Right cardiac atrium (tissue), 5 donors: ENCODE measurements at places on chromosomes 5 and 9.

GRCh38 chr5:54651482-54652076 is 134.0 kb downstream of the SNX18 start:
- peak; percentile 89 for DNase-seq

DNA sequence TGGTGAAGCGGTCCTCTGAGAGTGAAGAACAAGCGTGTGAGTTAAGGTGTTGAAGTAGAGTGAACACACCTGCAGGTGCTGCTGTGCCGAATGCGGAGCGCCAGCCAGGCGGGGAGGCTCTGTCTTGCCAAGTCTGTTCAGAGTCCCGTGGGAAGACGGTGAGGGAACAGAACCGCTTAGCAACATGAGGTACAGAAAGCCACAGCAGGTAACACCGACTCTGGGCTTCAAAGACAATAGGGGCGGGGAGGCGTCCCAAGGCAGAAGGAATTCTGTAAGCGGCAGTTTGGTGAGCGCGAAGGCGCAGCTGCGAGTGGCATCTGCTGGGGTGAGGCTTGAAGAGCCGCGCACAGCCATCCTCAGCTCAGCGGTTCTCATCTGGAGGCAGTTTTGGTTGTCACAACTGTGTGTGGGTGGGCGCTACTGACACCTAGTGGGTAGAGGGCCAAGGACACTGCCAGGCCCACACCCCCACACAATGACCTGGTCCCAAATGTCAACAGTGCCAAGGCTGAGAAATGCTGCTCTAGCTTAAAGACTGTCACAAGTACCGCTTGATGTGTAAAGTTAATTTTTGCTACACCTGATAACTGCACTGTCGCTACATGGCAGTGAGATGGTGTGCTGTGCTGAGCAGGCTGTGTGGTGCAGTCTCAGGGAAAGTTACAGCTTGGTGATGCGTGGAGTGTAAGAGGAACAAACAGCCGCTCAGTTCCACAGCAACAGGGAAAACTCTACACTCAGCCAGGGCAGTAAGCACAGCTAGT is 67.4 kb upstream of the TBC1D9B start:
- peak; percentile 29 for DNase-seq

DNA sequence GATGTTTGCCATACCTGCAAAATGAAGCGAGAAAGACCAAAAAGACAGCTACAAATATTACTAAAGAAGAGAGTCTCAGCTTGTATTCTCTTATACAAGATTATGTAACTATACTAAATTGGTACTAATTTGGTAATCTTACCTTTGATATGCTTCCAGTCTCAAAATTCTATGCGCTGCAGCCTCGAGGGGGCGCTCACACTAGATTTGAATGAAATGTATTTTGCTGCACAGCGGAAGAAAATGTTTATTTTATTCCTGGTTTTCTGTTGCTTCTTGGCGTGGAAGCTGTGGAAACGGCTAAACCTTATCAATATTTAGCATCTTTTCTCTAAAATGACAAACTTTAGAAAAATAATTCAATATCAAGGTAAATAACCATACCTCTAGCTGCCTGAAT is 267.0 kb upstream of the NUDT12 start:
- no peak for DNase-seq

DNA sequence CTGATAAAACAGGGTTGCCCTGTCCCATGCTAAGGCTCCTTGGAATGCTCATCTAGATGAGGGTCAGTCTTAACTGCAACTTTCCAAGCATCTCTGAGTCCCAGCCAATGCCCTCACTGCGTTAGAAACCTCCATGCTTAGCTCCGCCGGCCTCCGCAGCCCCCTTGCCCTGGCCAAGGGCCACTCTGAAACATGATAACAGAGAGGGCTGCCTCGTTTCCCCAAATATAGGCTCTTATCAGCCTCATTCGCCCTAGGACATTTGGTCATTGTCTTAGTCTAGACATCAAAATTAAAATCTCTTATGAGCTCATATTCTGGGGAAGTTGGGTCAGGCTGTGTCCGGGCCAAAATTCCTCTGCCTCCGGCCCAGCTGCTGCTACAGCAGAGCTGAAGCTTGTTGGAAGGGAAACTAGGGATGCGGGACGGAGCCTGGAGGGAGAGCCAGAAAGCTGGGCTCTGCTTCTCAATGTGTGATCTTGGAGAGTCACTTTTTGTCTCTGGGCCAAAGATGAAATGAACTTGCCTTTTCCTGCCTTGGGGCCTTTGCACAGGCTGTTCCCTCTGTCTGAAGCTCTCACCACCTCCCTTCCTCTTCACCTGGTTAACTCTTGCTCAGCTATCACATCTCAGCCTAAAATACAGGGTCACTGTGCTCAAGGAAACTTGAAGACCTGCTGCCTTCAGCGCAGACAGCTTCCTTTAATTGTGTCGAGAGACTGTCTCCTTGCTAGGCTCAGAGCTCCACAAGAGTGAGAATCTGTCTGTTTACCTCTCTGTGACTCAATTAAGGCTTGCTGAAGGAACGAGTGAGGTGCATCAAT is 191.3 kb downstream of the RGS3 start:
- DNase-seq, result peak; percentile 86

GRCh38 chr9:101527066-101527465 is 6.6 kb upstream of the RNF20 start:
- DNase-seq, result no peak

DNA sequence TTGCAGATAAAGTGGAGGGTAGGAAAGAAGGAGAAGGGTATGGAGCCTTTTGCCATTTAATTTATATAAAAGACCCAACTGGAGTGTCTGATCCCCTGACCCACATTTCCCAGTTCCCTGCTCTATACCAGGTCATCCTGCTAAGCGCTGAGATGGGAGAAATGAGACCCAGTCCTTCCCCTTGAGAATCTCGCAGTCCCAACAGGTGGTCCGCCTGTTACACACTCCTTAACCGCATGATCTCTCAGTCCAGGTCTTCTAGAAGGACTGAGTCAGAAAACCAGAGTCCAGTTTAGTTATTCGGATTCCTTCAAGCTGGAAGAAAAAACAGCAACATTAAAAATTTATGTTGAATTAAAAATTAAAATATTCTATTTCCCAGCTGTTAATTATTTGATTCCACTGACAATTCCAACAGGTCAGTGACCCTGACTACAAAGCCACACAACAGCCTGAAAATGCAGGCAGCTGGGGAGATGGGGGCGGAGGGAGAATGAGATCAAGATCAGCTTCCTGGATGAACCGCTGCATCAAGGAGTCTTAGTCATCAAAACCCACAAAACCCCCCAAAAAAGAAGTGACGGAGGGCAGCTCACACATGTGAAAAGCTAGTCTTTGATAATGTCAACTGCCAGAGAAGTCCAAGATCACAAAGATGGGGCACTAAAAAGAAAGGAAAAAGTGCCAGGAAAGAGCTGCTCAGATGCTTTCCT is 44.0 kb downstream of the GGTA1 start:
- no peak for DNase-seq

DNA sequence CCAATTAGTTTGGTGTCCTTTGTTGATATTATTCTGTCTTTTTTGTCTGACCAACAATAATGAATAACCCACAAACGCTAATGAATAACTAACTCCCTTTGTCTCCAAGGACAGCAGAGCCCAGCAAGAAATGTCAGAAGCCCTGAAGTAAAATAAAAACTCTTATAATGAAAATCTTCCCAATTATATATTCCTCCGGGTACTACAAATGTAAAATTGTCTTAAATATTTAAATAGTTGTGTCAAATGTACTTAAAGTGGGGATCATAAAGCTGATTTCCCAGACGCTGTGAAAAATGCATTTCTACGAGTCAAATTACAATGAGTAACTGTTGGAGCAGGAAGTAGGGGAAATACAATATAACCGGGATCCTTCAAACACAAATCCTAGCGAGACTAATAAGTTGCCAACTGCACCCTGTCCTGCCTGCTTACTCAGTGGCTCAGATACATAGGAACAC is 22.3 kb downstream of the GLIS3 start:
- DNase-seq, result no peak
